ENCODE measurements at places on chromosomes 7 and 10.

- no peak for DNase-seq
Measured at GRCh38 chr10:8146650-8147049, 92.2 kb downstream of the GATA3 start.

DNA sequence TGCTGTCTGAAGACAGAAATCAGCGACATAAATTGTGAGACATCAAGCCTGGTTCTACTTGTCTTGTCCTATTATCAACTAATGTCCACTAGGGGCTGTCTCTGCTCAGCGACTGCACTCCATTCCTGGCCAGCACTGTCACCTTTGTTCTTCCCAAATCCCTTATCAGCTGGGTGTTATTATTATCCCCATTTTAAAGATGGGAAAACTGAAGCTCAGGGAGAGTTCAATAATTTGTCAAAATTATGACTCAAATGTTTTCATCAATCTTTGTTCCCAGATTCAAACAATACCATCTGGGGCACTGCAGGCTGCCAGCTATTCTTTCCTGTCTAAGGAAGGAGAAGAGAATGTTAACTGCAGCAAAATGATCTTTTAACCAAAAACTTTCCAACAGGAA is 431.6 kb upstream of the NFE2L3 start:
- DNase-seq, result no peak

- no peak for DNase-seq
Measured at GRCh38 chr10:125004571-125005311, 62.8 kb downstream of the ZRANB1 start.

- no peak for DNase-seq
Measured at GRCh38 chr7:82183634-82184033, 259.9 kb downstream of the CACNA2D1 start.

DNA sequence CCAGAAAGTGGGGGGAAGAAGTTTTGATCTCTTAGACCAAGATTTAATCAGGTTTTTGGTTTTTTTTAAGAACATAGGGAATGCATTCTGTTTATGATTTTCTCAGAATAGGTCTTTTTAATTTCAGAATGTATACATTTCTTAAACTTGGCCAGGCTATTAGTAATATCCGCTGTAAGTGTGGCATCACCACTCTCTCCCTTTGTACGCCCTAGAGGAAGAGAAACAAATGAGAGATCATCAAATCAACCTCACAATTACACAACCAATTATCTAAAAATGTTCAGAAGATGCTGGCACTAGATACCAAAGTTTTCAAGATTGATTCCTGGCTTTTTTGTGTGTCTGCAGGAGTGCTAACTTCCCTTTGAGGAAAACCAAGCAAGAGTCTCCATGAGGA is 70.0 kb downstream of the KLF6 start:
- DNase-seq, result no peak

DNA sequence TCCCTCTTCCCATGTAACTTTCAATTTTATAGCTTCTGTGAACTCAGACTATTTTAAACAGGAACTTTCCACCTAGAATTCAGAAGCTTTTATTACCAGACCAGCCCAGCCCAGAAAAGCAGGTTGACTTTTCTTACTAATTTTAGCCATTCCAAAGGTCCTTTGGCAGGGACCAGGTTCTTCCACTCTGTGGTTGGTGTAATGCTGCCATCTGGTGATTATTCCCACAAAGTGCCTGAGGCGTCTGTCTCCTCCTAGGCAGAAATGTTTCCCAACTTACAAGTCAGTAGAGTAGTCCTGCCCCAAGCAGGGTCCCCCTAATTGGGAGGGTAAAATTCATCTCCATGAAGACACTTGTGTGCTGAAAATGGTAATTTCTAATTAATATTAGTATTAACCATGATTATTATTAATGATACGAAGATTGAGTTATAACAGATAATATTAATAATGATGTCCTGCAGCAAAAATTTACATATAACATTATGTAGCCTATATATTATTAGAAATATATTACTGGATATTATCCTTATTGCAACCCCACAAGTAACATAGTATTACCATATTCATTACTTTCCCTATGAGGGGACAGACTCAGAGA is 53.0 kb upstream of the PPP1R17 start:
- no peak for DNase-seq

Measured in activated CD8-positive, alpha-beta memory T cell treated with anti-CD3 and anti-CD28 coated beads for 1 hour (primary cell).